ENCODE measurements at places on chromosomes 13 and 19.

DNA sequence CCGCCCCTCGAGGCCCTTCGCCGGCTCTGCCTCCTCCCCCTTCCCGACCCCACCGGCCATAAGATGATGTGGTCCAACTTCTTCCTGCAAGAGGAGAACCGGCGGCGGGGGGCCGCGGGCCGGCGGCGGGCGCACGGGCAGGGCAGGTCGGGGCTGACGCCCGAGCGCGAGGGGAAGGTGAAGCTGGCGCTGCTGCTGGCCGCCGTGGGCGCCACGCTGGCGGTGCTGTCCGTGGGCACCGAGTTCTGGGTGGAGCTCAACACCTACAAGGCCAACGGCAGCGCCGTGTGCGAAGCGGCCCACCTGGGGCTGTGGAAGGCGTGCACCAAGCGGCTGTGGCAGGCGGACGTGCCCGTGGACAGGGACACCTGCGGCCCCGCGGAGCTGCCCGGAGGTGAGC, 1.4 kb downstream of the CACNG6 start:
- DNase-seq, result no peak

DNA sequence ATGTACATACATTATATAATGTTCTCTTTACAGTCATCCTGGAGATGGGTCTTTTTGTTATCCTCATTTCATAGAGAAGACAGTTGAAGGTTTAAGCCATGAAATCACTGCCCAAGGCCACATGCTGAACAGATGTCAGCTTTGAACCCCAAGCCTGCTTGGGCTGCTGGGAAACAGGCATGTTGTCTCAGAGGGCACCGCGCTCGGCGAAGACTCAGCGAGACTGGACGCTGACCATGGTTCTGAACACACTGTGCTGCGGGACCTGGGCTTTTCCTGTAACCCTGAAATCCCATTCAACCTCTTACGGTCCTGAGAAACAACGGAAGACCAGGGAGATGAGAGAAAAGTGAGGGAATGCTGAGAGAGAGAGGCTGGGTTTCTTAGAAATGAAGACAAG, 27.3 kb downstream of the LRFN3 start:
- no peak for DNase-seq

DNA sequence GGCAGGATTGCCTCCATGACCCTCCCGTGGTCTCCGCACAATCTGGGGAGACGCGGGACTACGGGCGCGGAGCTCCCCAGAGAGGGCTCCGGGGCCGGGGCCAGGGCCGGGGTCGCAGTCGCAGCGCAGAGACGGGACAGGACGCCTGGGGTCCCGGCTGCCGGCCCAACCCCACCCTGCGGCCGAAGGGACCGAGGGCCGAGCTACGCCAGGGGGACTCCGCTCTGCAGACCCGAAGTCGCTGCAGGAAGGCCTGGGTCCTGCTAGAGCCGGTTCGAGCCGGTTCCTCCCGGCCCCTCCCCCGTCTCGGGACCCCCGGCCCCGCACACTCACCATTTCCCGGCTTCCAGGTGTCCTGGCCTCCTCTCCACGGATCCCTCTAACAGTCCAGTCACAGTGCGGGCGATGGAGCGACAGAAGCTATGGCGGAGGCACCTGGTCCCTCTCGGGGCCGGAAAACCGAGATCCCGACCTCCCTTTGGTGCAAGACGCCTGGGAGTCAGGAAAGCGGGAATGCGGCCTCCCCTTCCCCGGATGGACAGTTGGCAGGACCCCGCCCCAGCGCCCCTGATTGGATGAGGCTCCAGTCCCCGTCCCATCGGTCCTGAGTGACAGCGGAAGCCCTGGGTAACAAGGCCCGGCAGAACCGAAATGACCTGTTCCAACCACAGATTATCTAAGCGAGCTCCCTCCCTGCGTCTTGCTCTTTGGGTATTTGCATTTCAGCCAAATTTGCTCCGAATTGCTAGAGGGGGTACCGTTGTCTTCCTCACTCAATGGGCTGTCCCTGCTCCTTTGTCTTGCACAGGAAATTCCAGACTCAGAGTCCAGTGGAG, at the start of gene ZNF625:
Gene ZNF625 (minus strand): TSS at position 512 of the 836 bp plus-strand sequence. CDS start 176 bp downstream, at position 336.
- no peak for DNase-seq

- DNase-seq, result no peak
Observed at GRCh38 chr13:40206241-40207000, 460.0 kb downstream of the FOXO1 start.

GRCh38 chr19:38062959-38063761, 156.2 kb downstream of the SIPA1L3 start:
- DNase-seq, result no peak

DNA sequence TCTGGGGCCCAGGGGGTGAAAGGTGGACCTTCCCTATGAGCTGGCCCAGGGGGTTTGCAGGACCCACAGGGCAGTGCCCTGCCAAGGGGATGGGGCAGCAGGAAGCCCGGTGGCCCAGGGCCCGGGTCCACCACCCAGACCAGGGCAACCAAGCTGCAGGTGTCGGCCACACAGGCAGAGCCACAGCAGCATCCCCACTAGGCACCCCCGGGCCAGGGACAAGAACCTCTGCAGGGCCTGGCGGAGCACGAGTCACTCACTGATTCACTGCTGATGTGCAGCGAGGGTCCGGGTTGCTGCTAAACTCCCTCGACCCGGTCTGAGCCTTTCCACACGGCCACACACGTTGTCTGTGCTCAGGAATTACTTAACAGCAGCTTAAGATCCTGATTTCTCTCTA, 8.8 kb downstream of the FZR1 start:
- DNase-seq, result no peak

GRCh38 chr13:90968166-90968904, 379.2 kb upstream of the MIR17HG start:
- DNase-seq, result no peak

GRCh38 chr19:944171-944567, 18.3 kb downstream of the ARID3A start:
- DNase-seq, result no peak

DNA sequence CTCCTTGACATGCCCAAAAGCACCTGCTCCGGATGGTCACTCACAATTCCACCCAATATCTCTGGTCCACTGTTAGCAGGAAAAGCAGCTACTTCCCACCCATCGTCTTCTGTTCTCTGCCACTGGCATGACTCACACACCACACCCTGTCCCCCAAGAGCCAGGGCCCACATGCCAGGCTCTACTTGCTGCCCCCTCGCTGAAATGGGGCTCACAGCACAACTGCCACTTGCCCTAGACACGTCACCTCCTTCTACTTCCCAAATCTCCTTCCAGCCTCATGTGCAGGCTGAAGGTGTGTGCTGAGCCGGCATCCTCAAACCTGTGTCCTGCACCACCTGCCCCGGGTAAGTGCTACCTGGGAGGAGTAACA, 65.0 kb downstream of the TBC1D4 start:
- no peak for DNase-seq

- no peak for DNase-seq
Observed at GRCh38 chr13:44758630-44759383, 182.7 kb upstream of the TSC22D1 start.

GRCh38 chr13:105202354-105202753, 1333.1 kb downstream of the EFNB2 start:
- DNase-seq, result no peak

DNA sequence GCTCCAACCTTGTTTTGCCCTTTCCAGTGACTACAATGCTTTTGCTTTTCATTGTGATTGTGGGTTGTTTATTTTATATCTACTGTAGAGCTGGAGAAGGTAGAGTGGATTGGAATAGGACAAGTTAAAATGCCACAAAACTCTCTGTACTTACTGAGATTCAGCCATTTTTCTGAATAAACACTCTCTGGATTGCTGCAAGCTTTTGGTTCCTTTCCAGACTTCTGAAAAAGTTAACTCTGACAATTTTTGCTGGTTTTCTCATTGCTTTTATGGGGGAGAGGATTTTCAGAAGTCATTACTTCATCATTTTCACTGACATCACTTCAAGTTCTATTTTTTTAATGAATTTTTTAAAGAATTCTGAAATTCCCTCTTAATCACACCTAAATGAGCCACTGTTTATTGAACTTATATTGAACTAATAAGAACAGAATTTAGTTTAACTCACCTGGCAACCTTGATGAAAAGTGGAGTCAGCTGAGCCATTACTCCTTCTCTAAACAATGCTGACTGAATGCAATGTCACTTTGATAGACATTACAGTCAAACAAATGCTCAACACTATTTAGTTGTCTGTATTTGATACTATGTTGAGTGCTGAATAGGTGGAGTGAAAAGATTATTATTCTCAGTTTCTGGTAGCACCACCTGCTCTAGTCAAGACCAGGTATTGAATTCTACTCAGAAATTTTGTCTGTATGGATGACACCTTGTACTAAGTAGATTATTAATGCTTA, 303.5 kb downstream of the DLEU7 start:
- DNase-seq, result no peak

DNA sequence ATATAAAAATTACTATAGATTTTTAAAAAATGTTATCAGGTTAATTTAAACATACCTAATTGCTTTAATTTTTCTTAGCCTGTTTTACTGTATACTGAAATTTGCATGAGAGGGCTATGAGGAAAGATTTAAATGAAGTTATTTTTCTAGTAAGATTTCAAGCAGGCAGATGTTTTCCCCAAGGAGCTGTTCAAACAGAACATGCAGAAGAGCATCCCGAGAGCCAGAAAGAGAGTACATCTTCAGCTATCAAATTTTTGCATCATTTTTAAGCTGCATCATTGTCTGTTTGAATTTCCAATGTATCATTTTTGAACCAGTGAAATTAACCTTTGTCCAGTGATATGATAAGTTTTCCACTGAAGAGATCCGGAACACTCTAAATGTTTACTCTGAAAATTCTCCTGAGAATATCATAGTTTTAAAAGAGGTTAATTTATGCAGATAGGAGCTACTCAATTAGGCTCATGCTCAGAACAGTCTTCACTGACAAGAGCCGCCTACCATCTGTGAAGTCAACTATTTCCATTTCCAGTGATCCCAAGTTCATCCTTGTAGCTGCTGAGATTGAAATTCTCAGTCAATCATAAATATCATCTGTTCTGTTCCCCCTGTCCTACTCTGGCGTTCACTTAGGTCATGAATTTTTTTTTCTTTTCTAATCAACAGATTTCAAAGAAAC, 467.7 kb upstream of the NBEA start:
- no peak for DNase-seq

GRCh38 chr13:63460462-63461090, 2044.9 kb upstream of the PCDH20 start:
- no peak for DNase-seq

DNA sequence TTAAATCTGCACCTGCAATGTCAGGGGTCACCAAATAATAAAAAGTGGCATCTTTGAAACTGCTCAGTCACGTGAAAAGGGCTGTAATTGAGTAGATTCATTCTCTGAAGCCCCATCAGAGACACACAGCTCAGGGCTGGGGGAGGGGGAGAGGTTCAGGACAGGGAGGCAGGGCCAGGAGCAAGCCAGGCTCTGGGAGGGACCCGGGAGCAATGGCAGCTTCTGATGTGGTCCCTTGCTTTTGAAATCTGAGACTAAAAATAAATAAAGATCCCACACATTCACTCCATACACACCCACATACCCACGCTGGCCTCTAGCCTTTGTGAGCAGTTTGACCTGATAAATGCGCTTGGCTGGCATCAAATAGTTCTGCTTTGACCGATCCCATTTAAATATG, 32.8 kb downstream of the GSX1 start:
- no peak for DNase-seq

DNA sequence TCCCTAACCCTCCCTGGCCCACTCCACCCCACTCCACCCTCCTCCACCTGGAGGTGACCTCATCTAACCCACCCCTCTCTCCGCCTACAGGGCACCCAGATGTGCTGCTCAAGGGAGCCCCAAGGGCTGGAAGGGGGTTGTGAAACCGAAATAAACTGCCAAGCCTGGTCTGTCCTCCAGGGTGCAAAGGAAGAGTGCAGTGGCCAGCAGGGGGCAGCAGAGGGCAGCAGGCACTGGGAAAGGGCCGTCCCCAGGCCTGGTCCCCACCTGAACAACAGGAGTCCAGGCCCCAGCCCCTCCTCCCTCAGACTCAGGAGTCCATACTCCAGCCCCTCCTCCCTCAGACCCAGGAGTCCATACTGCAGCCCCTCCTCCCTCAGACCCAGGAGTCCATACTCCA, 8.4 kb upstream of the BCAM start:
- DNase-seq, result peak; percentile 62

DNA sequence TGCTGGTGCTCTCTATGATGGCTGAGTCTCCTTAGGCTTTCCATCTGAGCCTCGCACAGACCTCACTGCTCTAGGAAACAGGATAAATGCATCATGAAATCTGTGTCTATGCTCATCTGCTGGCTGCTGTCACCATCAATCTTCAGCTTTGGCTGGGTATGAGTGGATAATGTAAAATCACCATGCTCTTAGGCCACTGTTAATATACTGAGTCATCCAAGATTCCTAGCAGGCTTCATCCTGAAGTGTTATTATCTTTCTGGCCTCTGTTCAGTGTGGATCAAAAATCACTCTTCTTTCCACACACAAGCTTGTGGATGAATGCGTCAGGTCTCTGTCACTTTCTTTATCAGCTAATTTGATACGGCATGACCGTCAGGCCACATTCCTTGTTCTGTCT, 317.4 kb downstream of the NALCN start:
- DNase-seq, result no peak

- no peak for DNase-seq
Observed at GRCh38 chr13:101425156-101425471, 8.8 kb upstream of the NALCN start.

DNA sequence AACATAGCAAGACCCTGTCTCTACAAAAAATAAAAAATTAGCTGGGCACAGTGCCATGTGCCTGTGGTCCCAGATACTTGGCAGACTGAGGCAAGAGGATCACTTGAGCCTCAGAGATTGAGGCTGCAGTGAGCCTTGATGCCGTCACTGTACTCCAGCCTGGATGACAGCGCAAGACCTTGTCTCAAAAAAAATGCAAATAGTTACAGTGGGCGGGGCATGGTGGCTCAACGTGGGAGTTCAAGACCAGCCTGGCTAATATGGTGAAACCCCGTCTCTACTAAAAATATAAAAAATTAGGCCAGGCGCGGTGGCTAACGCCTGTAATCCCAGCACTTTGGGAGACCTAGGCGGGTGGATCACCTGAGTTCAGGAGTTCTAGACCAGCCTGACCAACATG, 8.5 kb downstream of the PGLS start:
- DNase-seq, result no peak

DNA sequence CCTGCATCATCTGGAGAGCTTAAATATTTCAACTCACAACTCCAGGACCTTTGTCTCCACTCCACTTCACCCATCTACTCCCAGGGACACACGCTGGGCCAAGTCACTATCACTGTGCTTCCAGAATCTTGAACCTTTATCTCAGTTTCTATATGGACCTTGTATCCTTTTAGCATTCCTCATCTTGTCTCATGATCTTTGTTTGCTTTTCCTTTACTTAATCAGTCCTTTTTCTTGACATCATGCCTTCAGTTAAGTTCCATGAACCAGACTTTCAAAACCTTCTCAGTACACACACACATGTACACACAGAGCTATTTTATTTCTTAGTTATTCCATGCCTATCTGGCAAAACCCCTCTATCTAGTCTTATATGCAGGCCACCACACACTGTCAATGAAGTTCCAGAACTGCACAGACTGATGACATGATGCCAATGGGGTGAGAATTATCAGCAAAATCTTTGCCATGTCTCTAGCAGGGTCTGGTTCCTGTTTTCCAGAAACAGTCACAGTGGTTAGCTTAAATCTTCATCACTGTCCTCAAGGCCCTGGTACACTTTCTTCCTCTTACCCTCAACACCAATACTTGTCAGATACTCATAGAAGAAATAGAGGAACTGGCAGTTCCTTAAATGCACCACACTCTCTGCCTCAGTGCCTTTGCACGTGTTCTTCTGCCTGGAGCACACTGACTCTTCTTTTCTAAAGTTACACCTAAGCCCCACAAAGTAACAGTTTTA, 77.6 kb upstream of the STARD13 start:
- no peak for DNase-seq

- no peak for DNase-seq
Observed at GRCh38 chr13:44197791-44198770, 175.5 kb upstream of the SERP2 start.

Data from activated T-helper 1 cell treated with Interleukin-2 at 50 U/mL for 16 hours (primary cell).